Effector CD8-positive, alpha-beta T cell (primary cell): ENCODE measurements at places on chromosomes 7 and 10.
A peak's percentile ranks its signal among the peaks of the same experiment; 100 is the strongest.

GRCh38 chr7:140646931-140647647 lies 6.5 kb upstream of the DENND2A start:
- peak; percentile 7 for DNase-seq

GRCh38 chr10:31263903-31264302 lies 55.1 kb upstream of the ZEB1 start:
- DNase-seq = no peak

- peak; percentile 19 for DNase-seq
Measured at GRCh38 chr10:6445671-6446316, 134.3 kb downstream of the PRKCQ start.

GRCh38 chr10:28327491-28327880 lies 24.6 kb upstream of the MPP7 start:
- no peak for DNase-seq

- no peak for DNase-seq
Measured at GRCh38 chr7:44607141-44608068, 978 bp downstream of the OGDH start.

GRCh38 chr7:4159761-4160554 lies 522.1 kb upstream of the FOXK1 start:
- no peak for DNase-seq

DNA sequence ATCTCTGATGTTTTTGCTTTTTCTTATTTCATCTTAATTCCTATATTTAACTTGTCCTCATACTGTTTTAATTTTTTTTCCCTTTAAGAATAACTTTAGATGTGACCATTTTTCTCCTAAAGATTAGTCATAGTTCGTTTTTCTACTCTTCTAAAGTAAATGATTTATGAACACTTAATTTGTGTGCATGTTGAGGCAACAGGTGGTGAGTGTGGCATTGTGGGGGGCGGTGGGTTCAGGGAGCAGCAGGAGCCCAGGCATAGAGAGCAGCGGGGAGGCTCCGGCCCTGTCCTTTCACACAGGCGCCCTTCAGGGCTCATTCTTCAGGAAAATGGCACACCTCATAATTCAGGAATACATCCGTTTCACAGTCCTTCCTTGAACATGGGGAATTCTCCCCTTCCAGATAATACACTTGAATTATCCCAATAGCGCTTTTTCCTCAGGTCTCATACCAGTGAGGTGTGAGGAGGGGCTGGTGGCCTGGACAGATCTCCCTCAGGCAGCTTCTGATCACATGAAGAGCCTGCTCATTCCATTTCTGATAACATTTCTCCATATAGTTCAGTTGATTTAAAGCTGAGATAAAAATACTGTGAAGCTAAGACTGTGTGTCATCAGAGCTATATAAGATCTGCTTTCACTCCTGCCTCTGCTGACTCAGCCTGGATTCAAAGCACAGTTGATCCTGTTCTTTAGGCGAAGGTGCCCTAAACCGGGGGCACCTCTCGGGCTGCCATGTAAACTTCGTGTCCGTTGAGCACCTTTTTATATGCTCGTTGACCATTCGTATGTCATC lies 40.2 kb downstream of the CUL1 start:
- DNase-seq = no peak
